ENCODE measurements at places on chromosomes 12 and 14. TPM values are rescaled to one million over a fixed set of nuclear protein-coding genes. Genes with fewer than 3 reads are reported as not detected.

The CABP1 gene
- not detected for total RNA-seq

The CELA1 gene
- 0.16 TPM for total RNA-seq

The ERBB3 gene
- 0.84 TPM for total RNA-seq

The DTX3 gene
- 18.1 TPM for total RNA-seq

The RGS6 gene
- total RNA-seq, result 0.39 TPM

The FGF6 gene
- not detected for total RNA-seq

The AQP5 gene
- not detected for total RNA-seq

The RASSF3 gene
- 75.3 TPM for total RNA-seq

The SIX1 gene
- total RNA-seq, result 0.25 TPM

The RFLNA gene
- total RNA-seq, result not detected

The TPH2 gene
- not detected for total RNA-seq

The TAS2R46 gene
- total RNA-seq, result 1.9 TPM

The TTC6 gene
- total RNA-seq, result not detected

The SDR9C7 gene
- total RNA-seq, result not detected

The CLEC4C gene
- total RNA-seq, result not detected

The PKP2 gene
- total RNA-seq, result 0.16 TPM

The NEDD8 gene
- total RNA-seq, result 191 TPM

The C12orf54 gene
- total RNA-seq, result not detected

The LGR5 gene
- total RNA-seq, result not detected

The FGF23 gene
- not detected for total RNA-seq

The BAZ1A gene
- 55.6 TPM for total RNA-seq

The NGB gene
- not detected for total RNA-seq

The KLRC4 gene
- not detected for total RNA-seq

The RAD51B gene
- 31.7 TPM for total RNA-seq

The AKAP5 gene
- 1.5 TPM for total RNA-seq

The KCNA5 gene
- not detected for total RNA-seq

The HHIPL1 gene
- 0.02 TPM for total RNA-seq

The SLC17A8 gene
- not detected for total RNA-seq

The OTOGL gene
- total RNA-seq, result not detected

The CLEC1B gene
- not detected for total RNA-seq

The OR11H6 gene
- not detected for total RNA-seq
